CD8-positive, alpha-beta memory T cell (primary cell): ENCODE measurements at places on chromosomes 1 and 21.

DNA sequence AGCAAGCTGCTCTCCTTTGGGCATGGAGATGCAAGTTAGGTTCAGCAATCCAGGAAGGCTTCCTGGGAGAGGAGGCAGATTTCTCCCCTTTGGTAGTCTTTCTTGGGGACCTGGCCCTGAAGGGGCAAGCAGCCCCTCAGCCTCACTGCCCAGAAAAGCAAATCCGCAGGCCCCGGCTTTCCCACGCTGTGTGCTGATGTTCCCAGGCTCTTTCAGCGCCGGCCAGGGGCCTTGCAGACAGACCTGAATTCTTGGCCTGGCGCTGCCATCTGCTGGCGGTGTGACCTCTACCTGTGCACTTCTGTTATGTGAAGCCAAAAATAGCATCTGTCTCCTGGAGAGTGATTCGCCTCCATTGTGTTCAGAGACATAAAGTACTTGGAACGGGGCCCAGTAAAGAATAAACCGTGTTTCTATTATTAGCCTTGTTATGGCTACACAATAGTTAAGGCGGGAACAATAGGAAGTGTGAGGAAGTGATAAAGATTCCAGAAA is 64.8 kb downstream of the ALPL start:
- DNase-seq: no peak

DNA sequence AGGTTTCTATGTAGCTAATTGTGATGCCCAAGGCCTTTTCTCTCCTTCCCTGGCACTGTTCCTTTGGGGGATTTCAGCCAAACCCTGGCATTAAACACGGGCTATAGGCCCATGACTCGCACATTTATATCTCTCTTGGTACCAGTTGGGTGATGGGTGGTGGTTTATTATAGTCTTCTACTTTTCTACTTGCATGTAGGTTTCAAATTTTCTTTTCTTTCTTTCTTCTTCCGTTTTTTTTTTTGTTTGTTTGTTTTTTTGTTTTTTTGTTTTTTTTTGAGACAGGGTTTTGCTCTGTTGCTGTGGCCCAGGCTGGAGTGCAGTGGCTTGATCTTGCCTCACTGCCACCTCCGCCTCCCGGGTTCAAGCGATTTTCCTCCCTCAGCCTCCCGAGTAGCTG is 1.1 kb downstream of the IL10RB start:
- DNase-seq: no peak

DNA sequence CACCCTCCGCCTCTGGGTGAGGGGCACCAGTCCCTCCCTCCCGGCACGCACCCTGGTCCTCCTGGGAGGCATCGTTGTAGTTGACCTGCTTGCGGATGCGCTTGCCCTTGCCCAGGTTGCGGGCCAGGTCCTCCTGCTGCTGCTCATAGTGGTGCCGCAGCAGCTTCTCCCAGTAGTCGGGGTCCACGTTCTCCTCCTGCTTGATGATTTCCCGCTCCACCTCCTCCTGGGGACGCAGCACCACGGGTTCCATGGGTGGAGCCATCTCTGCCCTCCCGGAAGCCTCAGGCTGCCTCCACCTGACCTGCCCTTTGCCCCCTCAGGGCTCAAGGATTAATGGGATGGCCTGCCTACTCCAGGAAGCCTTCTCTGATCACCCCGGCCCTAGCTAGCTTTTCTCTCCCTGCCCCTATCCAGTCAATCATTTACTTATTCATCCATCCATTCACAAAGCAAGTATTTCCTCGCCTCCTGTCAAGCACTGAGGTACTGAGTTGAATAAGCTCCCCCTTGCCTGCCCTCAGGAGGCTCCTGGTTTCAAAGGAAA is 53.5 kb downstream of the CHD5 start:
- no peak for DNase-seq

GRCh38 chr1:185886046-185886445 is 151.9 kb downstream of the HMCN1 start:
- no peak for DNase-seq

DNA sequence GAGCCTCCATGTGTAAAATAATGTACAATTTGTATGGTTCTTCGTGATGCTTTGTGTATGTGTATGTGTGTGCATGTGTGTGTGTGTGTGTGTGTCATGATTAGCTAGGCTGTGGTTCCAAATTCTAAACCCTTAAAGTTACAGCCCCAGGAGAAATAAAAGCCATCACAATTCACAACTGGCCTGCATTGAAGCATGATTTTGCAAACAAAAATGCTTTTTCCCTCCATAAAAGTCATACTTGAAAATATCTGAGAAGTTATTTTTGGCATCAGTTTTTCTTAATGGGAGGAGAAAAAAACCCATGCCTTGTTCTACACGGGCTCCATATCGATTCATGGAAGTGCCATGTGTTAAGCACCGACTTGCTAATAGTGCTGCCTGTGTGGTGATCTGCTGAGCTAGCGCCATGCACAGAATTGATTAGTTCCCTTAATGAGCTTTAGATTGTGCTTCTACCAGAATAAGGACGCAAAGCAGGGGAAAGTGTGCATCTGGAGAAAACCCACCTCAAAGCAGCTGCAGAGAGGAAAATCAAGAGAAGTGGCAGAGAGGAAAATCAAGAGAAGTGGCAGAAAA is 207.3 kb downstream of the DSCAM start:
- no peak for DNase-seq

GRCh38 chr1:22524481-22524880 is 38.8 kb upstream of the EPHA8 start:
- DNase-seq: no peak

- no peak for DNase-seq
Observed at GRCh38 chr1:246437961-246438360, 69.1 kb downstream of the SMYD3 start.

DNA sequence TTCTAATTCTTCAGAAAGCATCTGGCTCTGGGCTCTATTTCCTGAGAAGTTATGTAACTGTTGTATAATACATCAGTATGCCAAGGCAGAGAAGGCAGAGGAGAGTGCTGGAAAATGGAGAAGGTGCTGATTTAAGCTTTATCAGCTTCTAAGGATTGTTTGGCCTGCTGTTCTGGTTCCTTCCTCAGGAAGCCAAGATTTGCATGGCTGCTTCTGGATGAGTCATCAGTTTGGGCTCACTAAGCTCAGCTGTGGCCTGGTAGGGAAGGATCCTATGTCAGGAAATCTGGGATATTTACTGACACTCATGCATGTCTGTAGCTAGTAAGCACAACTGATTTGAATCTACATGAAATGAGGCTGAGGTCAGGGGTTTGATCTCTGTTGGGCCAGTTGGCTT is 73.2 kb upstream of the ADGRL4 start:
- DNase-seq: no peak

DNA sequence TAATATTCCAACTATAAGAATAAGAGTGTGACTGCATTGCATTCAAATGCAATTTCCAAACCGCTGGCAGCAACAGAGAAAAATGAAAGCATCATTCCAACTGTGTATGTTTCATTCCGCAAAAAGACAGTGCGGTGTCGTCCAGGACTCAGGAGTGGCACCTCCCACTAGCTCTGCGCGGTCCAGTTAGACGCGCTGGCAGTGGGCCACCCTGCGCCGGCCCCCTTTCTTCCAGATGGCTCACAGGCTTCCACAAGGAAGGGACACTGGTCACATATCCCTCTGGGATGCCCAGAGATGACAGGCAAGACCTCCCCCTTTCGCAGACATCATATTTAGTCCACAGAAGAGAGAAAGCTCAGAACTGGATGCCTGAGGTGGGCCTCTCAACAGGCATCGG is 11.9 kb downstream of the WRAP73 start:
- DNase-seq: no peak

GRCh38 chr1:119911775-119912174 is 15.5 kb upstream of the ADAM30 start:
- DNase-seq: no peak

- DNase-seq: no peak
Observed at GRCh38 chr1:183284086-183284485, 98.0 kb downstream of the LAMC2 start.

DNA sequence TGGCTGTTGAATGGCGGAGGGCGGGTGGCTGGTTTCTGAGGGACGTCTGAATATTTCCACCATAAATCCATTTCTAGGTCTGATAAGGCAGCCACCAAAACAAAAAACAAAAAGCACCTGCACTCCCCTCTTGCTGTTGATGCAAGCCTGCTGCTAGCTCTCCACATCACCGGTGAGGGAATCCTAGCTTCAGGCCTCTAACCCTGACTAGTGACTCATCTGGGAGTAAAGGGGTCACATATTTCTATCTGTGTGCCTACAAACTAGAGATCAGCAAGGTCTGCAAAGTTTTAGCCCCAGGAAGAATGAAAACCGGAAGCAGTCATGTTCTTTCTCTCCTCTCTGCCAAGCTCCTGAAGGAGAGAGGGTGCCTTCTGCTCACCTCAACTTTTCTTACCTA is 10.3 kb upstream of the ERMAP start:
- no peak for DNase-seq

GRCh38 chr1:160682983-160683865 is 28.4 kb downstream of the CD48 start:
- DNase-seq: no peak

- no peak for DNase-seq
Observed at GRCh38 chr1:111332190-111332589, 41.5 kb downstream of the CHIA start.

GRCh38 chr1:14773396-14774025 is 175.0 kb downstream of the KAZN start:
- DNase-seq: no peak

DNA sequence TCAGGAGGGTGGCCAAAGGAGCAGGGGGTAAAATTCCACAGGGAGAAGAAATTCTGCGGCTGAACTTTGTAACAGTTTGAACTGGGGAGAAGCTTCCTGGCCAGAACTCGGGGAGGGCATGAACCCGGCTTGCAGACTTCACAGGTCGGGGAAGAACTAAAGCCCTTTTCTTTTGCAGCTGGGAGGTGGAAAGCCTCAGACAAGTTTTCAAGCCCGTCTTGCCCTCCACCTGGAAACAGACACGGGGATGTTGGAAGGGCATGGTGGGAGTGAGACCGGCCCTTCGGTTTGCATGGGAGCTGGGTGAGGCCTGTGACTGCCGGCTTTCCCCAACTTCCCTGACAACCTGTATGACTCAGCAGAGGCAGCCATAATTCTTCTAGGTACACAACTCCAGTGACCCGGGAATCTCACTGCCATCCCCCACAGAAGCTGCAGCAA is 11.3 kb downstream of the THEM4 start:
- DNase-seq: no peak

DNA sequence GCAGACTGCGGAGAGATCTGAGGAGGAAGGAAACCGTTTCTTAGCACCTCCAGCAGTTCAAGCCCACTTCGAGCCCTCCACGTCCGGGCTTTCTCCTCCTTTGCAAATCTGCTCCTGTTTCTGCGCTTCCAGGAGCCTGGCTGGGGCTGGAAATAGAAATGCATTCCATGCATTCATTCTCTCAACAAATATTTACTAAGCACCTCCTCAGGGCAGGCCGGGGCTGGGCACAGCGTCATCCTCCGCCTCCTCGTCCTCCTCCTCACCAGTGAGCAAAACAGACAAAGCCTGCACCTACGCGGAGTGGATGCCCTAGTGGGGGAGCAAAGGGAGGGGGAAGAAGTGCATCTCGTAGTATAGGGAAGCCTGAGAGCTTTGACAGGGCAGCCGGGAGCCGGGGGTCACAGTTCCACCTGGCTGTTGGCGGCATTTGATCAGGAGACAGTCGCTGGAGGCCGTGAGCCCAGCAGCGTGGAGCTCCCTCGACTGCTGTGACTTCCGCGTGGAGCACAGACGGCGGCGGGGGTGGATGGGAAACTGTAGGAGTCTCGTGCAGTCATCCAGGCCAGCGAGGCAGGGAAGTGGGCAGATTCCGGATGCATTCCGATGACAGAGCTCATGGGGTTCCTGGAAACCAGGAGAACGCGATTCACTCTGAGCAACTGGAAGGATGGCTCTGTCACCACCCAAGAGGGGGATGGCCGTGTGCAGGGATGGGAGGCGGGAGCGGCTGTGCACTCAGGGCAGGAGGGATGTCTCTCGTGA is 93.5 kb downstream of the SIK1 start:
- no peak for DNase-seq

DNA sequence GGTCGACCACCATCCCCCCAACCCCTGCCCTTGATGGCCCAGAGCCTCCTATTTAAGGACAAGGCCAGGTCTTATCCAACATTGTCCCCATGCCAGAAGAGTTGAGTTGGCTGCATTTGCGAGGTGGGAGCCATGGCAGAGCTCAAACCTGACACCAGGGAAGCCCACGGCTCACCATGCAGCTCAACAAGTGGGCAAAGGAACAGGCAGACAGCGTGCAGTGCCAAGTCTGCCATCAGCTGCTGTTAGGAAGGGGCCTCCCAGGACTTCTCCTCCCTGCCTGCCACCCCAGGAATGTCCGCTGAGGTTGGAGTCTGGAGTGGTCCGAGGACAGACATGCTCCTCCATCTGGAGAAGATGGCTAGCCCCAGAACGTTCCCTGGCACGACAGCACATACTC is 19.9 kb downstream of the SLC45A3 start:
- DNase-seq: no peak

DNA sequence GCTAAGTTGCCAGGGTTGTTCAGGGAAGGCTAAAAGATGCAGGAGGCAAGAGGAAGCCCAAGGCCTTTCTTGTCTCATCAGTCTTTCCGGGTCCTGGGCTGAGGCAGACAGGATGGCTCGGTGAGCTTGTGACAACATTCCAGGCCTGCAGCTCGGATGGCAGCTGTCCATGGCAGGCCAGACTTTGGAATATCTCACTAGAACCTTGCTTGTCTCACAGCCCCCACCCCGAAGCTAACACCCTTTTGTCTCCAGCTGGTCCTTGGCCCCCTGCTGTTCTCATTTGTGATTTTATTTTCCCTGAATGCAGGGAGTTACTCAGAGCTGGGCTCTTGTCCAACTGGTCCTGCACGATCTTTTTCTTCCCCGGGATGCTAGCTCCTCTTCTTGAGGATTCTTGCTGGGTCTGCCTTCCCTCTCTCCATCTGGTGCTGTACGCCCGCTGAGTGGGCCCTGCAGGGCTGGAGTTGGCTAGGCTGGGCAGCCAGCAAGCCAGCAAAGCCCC is 477.2 kb upstream of the CAMK1G start:
- DNase-seq: no peak

- no peak for DNase-seq
Observed at GRCh38 chr1:229046251-229046853, 224.6 kb upstream of the RAB4A start.

- DNase-seq: no peak
Observed at GRCh38 chr1:47257224-47257623, 25.2 kb upstream of the TAL1 start.

DNA sequence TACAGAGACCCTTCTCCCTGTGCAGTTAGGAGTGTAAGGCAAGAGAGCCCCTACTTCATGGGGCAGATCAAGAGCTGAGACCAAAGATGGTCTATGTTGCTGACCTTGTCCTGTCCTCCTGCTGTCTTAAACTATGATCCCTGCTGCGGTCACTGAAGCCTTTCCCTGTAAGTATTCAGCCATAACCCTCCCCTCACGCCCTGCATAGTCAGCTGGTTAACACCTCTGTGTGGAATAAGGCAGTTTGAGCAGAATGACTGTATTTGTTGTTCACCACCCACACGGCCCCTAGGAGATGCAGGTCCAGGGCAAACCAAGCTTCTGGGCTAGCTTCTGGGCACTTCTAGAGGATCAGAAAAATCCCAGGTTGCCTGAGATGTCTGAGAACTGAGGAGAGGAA is 356 bp downstream of the TSPAN1 start:
- DNase-seq: no peak
